ENCODE measurements at places on chromosomes 12 and 14.
A peak's percentile ranks its signal among the peaks of the same experiment; 100 is the strongest.

GRCh38 chr12:46718495-46718894 lies 107.3 kb downstream of the SLC38A4 start:
- no peak for DNase-seq

DNA sequence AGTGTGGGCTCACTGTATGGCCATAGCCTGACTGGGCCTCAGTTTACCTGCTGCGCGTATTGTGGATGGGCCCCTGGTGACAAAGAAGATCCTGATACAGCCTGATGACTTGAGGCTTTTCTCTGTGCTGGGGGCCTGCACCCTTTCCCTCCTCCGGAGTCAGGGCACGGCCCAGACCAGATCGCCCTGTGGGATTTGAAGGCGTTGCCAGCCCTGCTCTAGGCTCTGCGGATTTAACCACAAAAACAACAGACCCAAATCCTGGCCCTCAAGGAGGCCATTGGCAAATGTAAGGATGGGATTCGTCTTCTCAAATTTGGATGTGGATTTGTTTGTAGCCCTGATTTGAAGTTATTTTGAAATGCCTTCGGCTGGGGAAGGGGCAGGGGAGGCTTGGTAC lies 195.8 kb downstream of the TSPAN9 start:
- no peak for DNase-seq

DNA sequence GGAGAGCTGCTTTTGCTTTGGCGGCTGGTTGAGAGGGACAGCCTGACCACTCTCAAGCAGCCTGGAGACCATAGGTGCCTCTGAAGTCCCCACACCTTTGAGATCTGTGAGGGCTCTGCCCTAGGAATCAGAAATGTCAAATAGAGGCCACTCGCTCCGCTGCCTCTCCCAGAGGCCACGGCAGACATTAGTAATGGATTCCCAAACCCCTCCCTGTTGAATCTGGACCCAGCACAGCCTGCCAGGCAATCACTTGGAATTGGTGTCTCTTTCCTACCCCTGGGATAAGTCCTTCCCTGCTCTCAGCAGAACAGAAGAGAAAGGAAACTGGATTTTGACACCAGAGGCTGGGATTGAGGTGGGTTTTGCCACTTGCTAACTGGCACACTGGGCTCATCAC lies 25.0 kb downstream of the MMAB start:
- DNase-seq: no peak

GRCh38 chr12:100539202-100539601 lies 34.3 kb upstream of the GAS2L3 start:
- DNase-seq: no peak

DNA sequence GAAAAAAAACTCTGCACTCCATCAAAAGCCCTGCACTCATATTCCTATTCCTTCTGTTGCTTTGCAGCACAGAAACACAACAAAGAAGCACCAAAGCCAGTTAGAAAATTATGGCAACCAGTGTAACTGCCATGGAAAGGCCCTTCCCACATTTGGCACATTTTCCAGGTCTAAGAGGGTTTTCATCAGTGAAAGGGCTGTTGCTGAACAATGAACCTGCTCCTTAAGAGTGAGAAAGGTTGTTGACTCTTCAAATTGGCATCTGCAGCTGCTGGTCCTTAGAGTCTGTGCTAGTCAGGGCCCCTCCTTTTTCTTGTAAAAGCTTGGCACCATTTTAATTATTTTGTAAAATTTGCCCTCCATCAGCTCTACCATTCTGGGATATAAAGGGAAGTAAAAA lies 378.7 kb upstream of the KITLG start:
- DNase-seq: no peak

GRCh38 chr12:112875608-112876007 lies 31.2 kb upstream of the OAS1 start:
- no peak for DNase-seq

GRCh38 chr12:110281549-110282299 lies 677 bp downstream of the ATP2A2 start:
- DNase-seq: peak; percentile 25

- DNase-seq: no peak
These were observed 10.5 kb downstream of the TM7SF3 start for GRCh38 chr12:27003421-27004381.

DNA sequence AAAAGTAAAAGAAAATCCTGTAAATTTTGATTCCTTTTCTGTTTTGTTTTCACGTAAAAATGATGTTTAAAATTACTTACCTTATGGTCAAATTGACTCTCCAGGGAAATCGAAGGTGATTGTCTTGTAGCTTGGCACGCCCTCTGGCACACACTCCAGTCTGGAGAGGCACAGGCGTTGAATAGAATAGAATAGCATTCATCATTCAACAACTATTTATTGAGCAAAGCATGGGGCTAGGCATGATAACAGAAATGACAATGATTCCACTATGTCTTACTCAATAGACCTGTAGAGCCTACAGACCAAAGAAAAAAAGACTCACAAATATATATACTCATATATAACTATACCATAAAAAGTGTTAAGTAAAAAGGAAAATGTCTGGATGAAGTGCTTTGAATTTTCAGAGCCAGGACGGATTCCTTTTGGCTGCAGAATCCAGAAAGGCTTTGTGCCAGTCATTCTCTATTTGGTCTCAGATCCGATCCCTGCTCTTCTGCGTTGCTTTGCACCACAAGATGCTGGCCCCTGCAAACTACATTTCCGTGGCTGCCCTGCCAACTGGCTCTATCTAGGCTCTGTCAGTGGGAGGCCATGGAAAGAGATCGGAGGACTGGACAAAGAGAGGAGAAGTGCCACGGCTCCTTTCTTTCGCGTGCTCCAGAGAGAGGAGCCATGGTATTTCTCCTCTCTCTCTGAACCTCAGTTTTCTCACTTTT lies 231.8 kb downstream of the CRADD start:
- DNase-seq: no peak

GRCh38 chr12:115857160-115857920 lies 420.2 kb downstream of the MED13L start:
- no peak for DNase-seq

- no peak for DNase-seq
These were observed 15.2 kb upstream of the RNASE12 start for GRCh38 chr14:20606190-20606901.

- no peak for DNase-seq
These were observed 33.3 kb downstream of the PPP2R3C start for GRCh38 chr14:35088514-35088913.

All from activated CD8-positive, alpha-beta memory T cell treated with anti-CD3 and anti-CD28 coated beads for 1 hour (primary cell).